ENCODE measurements at places on chromosomes 11 and 22.

- DNase-seq = no peak
Observed at GRCh38 chr11:67174311-67174710, 55.2 kb downstream of the KDM2A start.

GRCh38 chr11:78660471-78660870, 85.8 kb upstream of the NARS2 start:
- DNase-seq = no peak

DNA sequence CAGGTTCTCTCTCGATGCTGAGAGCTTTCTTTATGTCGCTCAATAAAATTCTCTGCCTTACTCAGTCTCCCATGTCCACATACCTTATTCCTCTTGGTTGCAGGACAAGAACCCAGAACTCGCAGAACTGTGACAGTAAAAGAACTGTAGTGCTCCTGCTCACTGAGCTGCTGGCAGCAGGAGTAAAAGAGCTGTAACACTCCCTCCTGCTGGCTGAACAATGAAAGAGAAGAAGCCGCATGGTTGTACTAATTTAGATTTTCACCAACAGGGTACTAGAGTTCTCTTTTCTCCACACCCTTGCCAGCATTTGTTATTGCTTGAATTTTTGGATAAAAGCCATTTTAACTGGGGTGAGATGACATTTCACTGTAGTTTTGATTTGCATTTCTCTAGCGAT, 433.2 kb downstream of the GUCY1A2 start:
- DNase-seq = no peak

GRCh38 chr11:26322335-26323067, 9.4 kb upstream of the ANO3 start:
- DNase-seq = no peak

GRCh38 chr11:8728563-8728962, 46.0 kb downstream of the RPL27A start:
- no peak for DNase-seq

DNA sequence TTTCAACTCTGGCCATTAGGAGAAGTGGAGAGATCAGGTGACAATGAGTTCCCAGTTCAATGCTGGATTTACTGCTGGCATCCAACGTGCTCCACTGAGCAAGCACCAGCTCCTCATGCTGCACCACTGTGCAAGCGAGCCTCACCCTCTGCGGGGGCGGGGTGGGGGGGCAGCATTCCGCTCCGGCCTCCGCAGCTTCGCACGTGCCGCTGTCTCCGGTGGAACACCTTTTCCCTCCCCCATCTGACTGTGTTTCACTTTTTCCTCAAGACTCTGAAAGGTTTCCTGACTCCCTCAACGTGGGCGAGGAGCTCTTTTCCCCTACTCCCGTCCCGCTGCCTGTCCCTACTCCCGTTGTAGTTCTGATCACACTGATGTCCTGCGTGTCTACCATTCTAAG, 835 bp upstream of the RHOD start:
- DNase-seq = no peak

DNA sequence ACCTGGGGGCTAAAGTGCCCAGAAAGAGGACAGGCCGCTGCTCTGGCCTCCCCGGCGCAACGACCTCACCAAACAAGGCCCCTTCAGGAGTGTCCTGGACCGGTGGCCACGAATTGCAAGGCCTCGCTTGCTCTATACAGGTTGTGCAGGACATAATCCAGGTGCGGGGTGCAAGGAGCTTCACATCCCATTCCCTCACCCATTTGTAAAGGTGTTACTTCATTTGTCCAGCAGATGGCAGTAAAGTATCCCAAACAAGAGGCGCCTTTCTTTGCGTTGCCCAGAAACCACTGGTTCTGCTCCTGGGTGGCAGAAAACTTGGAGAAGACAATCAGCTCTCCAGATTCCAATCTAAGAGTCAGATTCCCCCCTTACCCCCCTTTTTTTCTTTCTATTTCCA, 35.9 kb upstream of the PRDM11 start:
- no peak for DNase-seq

DNA sequence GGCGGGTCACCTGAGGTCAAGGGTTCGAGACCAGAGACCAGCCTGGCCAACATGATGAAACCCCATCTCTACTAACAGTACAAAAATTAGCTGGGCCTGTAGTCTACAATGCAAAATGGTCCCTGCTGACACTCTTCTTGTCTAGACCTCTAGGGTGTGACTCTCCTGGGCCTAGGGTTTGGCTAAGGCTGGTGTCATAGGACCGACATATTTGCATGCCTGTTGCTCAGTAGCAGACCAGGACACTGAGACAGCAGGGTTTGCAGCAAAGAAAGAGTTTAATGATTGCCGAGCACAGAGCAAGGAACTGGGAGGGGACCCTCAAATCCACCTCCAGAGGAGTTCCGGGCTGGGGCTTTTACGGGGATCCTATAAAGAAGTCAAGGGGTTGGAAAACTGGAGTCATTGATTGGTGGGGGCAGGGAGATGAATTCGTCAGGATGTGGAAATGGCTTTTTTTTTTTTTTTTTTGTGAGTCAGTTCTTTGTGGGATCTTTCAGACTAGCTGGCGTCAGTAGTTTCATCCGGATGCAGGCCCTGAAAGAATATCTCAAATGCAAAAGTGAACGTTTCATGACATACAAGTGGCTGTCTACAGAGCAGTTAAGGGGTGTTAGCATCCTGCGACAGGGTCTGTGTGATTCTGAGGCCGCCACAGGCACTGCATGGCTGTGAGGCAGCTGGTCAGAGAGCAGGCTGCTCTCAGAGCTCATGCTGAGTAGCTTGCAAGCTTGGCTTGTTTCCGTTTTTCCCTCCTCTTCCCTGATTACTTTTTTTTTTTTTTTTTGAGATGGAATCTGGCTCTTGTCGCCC, 27.2 kb upstream of the A4GALT start:
- no peak for DNase-seq

DNA sequence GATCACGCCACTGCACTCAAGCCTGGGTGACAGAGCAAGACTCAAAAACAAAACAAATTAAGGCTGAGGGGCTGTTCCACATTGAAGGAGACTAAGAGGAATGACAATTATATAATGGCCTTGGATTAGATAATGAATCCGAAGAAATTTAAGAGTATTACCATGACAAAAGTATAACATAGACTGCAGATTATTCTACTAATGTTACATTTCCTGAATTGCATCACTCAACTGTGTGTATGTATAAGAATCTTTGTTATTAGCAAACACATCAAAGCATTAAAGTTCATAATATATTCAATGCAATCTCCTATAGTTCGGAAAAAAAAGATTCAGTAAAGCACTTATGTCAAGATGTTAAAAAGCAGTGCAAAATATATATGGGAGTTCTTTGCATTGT, 27.5 kb downstream of the CSTF3 start:
- no peak for DNase-seq

GRCh38 chr22:36009085-36009484, 19.5 kb downstream of the RBFOX2 start:
- DNase-seq = no peak

DNA sequence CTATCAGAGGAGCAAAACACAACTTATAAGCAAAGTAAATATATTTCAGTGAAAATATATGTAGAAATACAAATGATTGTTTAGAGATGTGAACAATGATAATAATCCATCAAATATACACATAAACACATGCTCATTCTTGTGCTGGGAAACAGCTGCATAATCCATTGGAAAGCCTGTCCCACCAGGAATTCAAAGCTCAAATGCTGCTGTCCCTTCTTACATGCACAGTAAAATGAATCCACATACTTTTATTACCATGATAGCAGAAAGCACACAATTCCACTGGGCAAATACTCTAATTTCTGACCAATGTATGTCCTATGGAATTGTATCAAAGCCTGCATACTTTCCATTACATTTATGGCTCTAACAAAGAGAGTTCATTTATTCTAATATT, 44.5 kb downstream of the SOX6 start:
- DNase-seq = no peak

DNA sequence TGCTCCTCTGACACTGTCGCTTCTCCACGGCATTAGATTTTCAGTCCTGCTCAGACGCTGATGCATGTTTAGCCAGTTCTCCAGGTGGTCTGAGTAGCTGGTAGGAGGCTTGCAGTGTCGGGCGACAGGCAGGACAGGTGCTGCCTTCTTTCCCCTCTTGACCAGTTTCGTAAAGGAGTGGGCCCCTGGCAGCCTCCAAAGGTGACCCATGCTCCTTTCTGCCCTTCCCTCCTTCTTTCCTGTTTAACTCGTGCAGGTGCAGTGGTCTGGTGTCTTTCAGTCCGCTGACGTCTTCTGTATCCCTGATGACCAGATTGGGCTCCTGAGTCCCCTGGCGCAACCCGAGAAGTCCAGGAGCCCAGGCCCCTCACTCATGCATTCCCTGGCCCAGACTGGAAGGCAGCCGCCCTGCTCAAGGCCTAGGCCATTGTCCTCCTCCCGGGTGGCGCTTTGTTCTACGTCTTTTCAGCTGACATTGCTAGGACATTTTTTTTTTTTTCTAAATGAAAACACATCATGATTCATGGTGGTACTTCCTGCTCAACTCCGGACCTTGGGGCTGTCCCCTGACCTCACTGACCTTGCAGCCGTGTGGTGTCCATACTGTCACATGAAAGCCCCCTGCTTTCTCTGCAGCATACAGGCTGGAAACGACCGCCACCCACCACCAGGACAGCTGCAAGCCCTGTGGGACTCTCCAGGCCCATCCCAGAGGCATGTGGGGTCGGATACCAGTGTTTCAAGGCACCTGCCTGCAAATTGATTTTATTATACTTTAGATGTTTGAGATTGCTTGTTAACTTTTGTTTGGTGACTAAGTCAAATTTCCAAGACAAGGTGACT, 25.5 kb upstream of the TXNRD2 start:
- no peak for DNase-seq

DNA sequence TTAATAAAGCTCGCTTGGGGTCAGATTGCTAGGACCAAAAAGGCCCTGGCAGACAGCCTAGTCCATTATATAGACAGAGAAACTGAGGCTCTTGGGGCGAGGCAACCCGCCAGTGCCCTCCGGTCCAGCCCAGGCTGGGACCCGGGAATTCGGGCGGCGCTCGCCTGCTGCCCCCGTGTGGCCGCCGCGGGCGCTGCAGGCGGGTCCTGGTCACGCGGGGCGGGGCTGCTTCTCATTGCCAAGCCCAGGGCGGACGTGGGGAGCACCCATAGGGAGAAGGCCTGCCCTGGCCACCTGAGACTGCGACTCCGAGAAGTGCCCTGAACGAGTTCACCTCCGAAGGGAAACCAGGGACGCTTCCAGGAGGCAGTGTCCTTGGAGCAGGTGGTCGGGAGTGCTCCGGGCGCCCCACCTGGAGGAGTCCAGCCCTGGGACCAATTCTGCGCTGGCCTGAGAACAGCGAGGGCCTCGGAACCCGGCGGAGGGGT, 36.0 kb upstream of the CSNK1E start:
- peak; percentile 62 for DNase-seq

DNA sequence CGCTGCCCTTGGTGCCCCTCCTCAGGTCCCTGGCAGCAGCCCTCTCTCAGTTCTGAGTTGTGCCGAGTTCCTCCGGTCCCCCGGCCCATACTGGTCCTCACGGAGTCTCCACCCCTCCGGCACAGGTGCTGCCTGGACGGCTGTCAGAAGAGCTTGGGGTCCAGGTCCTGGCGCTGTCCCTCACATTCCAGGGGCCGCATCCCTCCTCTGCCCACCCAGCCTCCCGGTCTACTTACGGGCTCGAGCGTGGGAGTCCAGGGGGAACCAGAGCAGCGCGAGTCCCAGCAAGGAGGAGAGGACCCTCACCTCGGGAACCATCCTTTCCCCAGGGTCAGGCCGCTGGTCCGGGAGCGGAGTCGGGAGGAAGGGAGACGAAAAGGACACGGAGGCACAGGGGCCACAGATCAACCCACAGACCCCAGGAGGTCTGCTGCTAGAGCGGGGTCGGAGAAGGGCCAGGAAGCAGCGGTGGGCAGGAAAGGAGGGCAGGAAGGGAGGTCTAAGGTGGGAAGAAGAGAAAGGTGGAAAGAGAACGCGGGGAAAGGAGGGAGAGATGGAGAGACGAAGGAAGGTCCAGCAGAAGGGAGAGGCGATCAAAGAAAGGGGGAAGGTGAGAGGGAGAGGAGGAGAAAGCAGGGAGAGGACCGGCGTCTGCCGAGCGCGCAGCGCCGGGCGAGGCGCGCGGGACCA, 510 bp downstream of the CHRDL2 start:
- DNase-seq = no peak

GRCh38 chr11:31375879-31376278, 6.2 kb downstream of the DNAJC24 start:
- DNase-seq = no peak

DNA sequence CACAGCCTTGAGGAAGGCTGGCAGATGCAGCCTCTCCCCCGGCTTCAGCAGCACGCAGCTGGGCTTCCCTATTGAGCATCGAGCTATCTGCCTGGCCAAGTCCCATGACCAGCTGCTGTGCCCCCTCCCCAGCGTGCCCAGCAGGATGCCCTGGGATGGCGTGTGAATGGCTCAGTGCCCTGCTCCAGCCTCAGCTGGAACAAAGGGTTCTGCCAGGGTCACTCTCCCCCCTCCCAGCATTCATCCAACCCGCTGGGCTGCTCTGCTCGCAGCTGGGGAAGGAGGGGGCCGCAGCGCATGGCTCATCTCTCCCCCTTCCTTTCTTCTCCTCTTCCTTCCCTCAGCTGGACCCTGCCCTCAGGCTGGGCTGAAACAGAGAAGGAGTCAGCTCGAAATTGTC, 14.5 kb downstream of the LRP4 start:
- DNase-seq = peak; percentile 89

DNA sequence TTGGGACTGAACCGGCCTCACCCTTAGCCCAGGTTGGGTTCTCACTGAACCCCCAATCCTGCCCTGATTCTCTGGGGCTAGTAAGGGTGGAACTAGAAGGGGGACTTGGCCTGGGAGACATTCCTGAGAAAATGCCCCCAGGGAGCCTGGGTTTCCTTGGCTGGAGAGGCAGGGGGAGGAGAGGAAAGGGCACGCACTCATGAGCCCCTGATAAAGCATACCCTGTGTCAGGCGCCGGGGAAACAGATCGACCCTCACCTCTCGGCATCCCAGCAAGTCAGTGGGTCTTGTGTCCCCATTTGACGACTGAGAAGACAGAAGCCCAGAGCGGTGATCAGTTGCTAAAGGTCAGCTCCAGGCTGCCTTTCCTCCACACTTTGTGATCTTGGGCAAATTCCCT, 47.7 kb upstream of the RTL6 start:
- no peak for DNase-seq

GRCh38 chr22:44759001-44759400, 6.6 kb downstream of the ARHGAP8 start:
- no peak for DNase-seq

DNA sequence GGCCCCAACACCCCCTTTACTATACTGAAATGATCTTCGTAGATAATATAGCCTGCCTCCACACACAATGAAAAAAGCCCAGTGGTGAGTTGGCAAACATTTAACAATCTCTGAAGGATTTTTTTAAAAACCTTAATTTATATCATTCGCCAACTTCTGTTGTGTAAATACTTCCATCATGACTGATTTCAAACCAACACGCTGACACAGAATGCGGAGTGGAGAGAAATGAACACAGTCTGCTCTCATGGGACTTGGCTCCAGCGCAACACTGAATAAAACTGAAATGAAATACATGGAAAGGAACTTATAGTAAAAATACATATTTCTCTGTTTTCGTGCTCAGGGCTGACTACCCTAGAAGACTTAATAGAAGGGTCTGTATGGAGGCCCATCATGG, 61.3 kb upstream of the WNT11 start:
- DNase-seq = no peak

Data from caudate nucleus (tissue), 63 donors.